ENCODE measurements at places on chromosomes 7 and 10. TPM values are rescaled to one million over a fixed set of nuclear protein-coding genes. Genes with fewer than 3 reads are reported as not detected.

DNA sequence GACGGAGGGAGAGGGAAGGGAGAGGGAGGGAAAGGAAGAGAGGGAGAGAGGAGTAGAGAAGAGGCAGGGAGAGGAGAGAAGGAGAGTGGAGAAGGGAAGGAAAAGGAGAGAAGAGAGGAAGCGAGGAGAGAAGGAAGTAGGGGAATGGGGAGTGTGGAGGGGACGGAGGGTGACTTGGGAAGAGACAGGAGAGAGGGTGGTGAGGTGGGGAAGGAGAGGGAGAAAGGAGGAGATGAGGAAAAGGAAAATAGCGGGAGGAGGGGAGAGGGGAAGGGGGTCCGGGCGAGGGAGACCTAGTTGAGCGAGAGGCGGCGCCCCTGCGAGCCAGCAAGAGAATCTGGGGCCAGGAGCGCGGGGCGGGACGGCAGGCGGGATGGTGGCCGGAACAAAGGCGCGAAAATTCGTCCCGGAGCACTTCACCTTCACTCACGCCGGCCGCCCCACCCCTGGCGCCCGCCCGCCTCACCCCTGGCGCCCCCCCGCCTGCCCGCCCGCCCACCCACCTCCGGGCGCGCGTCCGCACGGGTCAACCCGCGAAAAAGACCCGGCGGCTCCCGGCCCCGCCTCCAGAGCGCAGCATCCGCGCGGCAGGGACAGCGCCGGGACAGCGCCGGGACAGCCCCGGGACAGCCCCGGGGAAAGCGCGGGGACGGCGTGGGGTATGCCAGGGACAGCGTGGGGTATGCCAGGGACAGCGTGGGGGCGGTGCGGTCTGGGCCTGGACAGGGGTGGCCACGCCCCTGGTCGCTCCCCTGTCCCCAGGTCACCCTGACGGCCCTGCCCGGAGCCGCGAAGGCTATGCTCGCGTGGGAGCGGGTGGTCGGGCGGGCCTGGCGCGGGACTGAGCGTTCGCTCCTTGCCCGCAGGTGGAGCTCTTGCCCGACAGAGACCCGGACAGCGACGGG is 4.2 kb downstream of the VSTM2A start:
- peak; percentile 54 for DNase-seq

DNA sequence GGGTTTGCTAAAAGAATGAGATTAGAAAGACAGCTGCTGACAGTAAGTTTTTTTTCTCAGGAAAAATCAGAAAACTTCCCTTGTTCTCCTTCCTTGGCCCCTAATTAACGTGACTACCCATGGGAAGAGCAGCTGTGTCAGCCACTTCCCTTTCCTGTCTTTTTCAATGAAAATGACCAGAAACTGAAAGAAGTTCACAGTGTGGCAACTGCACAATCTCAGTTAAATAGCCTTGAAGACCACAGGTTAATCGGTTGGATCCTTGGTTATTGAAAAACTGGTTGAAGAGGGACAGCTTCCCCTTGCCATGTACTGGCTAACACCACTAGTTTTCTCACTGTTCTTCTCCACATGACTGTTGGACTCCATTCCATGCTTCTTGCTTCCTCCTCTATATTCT is 148.8 kb upstream of the AGR3 start:
- DNase-seq = no peak

GRCh38 chr10:4383651-4384098 is 442.3 kb upstream of the AKR1E2 start:
- no peak for DNase-seq

DNA sequence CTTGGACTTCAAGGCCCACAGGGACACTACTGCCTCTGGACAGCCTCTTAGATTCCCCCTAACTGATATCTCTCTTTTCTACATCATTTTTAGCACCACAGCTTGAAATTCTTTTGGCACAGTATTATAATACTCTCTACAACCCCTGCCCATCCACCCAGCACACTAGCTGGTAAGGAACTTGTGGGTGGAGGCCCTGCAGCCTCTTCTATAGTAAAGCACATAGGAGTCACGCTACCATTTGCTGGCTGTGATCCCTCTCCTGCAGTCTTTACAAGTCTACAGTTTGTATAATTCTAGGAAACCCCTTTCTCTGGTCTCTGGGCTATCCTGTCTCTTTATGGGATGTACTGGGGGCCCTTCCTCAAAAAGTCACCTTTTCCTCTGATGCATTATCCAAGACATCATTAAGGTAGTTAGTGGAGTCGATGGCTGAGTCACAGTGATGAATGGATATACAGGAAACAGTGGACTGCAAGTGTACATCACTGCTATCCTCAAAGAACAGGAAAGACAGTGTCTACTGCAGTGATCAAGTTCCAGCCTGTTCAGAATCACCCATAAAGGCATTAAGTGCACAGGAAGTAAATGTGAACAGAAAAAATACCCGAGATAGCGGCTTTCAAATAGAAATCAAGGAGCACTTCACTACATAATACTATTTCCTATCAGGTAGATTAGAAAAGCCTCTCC is 54.4 kb downstream of the STK17A start:
- DNase-seq = no peak

GRCh38 chr7:65974191-65974801 is 7.7 kb downstream of the GUSB start:
- DNase-seq = no peak

- no peak for DNase-seq
Measured at GRCh38 chr7:55548295-55548731, 24.0 kb downstream of the VOPP1 start.

GRCh38 chr7:133702960-133703359 is 424.2 kb upstream of the LRGUK start:
- no peak for DNase-seq

GRCh38 chr10:61192042-61192441 is 248.1 kb upstream of the RHOBTB1 start:
- DNase-seq = no peak

GRCh38 chr10:3636356-3637181 is 148.4 kb downstream of the KLF6 start:
- no peak for DNase-seq

GRCh38 chr7:25664593-25664992 is 436.3 kb upstream of the NPVF start:
- DNase-seq = no peak

DNA sequence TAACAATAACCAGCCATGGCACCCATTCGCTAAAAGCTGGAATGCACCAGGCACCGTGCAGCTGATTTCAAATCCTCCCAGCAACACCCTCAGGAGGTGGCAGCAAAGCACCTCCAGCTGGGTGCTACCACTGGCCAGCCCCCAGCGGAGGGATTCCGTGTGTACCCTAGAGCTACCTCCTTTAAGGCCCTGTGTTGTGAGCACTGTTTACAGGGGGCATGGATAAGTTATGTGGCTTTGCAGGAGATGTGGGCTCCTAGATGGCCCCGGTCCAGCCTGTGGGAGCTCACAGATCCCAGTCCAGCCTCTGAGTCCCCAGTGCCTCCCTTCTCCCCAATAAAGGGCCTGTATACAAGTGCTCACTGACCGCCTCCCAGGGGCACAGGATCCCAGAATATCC is 27.1 kb downstream of the TNRC18 start:
- DNase-seq = no peak

DNA sequence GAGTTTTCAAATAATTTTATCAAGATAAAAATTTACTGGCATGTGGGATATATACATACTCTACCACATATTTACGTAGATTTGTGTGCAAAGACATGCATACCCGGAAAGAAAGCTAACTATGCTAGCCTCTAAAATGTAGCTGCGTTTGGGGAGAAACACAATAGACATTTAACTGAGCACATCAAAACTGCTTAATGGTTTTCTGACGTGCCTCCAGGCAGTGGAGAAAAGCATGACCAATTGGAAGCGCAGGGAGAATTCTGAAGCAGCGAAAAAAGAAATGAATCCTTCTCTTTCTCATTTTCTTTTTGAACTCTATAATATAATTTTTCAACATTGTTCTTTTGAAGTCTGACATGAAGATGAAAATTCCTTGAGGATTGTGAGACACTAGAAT is 60.3 kb upstream of the LYZL1 start:
- no peak for DNase-seq

DNA sequence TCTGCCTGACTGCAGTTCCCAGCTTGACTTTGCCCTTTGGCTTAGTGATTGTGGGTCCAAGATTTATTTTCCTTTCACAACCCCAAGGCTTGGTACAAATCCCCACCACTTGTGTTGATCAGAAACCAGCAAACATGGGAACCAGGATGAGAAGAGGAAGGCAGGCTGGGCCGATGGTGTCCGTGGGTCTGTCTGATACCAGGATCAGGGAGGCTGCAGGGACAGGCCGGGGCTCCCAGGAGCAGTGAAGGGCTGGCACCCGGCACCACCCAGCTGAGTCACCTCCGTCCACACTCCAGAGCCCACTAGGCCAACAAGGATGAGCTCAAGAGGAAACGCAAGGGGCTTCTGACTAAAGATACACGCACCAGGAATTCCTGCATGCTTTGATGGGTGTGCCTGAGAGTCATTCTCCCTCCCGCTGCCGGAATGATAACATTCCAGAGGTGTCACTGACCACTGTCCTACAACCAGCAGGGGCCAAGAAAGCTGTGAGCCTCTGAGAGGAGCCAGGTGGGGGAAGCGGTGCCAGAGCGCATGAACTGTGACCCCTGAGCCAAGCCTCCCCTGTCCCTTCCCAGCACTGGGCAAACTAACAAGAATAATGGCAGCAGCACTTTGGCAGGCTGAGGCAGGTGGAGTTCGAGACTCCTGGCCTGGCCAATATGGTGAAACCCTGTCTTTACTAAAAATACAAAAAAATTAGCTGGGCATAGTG is 29.2 kb upstream of the PROSER2 start:
- DNase-seq = no peak

- DNase-seq = no peak
Measured at GRCh38 chr7:5827755-5828154, 46.3 kb upstream of the RNF216 start.

- no peak for DNase-seq
Measured at GRCh38 chr10:116787053-116787659, 44.8 kb upstream of the HSPA12A start.

GRCh38 chr7:150968056-150968733 is 9.9 kb downstream of the KCNH2 start:
- DNase-seq = no peak

CTAGE4 gene
- total RNA-seq = 0.55 TPM

CALHM2 gene
- total RNA-seq = not detected

PMPCB gene
- total RNA-seq = 64.4 TPM

PPP1R3C gene
- 3.6 TPM for total RNA-seq

SRPK2 gene
- 44.6 TPM for total RNA-seq

SLC26A4 gene
- 0.12 TPM for total RNA-seq

MEOX2 gene
- 1.4 TPM for total RNA-seq

NAPEPLD gene
- 17.4 TPM for total RNA-seq

CTNNA3 gene
- total RNA-seq = 5.5 TPM

Measured in neural crest cell (in vitro differentiated cells).